Nephron progenitor cell (in vitro differentiated cells): ENCODE measurements at places on chromosomes 1 and 21.

GRCh38 chr1:20708057-20708456, 9.8 kb downstream of the KIF17 start:
- DNase-seq = no peak

GRCh38 chr21:36981049-36981391, 14.6 kb upstream of the HLCS start:
- DNase-seq = no peak

DNA sequence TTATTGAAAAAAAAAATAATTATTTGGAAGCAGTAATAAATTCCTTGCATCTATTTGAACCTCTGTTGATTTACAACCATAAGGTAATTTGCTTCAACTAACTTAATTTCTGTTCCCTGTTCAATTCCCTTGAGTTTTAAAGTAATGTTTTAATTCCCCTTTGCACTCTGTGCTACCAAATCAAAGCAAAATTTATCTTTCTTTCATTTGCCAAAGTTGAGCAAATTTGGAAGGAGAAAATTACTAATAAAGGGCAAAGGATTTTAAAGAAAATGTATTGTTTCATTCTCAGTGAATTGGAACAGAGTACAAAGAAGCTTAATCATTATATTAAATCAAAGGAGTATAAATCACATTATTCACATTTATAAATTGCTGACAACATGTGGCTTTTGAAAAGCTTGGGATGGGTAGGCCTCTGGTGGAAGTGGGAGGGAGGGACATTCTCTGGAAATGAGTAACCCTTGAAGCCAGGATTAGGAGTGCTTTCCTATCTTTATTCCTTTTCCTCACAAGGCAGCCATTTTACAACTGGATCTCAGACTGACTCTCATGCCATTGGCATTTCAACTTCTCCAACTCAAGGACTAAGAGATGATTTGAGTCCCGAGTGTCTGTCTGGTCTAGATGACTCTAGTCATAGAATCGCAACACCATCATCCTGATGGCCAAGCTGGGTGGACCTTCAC, 331.6 kb upstream of the DUSP10 start:
- DNase-seq = no peak

GRCh38 chr1:12472798-12473551, 145.0 kb downstream of the DHRS3 start:
- DNase-seq = no peak

DNA sequence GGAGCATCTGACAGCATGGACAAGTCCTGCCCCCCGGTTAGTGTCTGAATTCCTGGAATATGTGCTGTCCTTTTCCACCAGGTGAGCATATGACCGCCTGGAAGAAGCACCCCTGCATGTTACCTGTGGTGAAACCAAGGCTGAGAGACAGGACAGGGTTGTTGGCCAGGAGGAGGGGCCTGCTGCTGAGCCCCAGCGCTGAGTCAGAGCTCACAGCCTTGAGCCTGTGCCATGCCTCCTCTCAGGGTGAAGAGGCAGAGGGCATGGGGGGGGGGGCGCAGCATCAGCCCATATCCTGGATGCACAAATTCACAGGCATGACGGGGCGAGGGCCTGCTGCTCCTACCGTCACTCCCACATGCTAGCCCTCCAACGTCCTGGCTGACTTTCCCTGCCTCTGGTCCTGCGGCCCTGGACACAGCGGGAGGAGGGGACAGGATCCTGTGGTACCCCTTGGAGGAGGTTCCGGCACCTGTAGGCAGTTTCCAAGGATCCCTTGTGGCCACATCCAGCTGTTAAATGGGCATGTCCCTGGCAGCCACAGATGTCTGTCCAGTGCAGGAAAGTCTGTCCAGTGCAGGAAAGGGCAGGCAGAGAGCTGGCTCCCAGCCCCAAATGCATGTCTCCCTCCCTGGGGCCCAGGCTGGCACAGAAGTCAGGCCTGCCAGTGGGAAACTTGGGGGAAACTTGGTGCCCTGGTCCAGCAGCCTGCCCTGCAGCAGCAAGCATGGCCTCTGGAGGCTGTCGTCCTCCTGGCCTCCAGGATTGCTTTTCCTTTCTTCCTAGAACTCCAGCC, 23.9 kb downstream of the TTC34 start:
- DNase-seq = no peak

DNA sequence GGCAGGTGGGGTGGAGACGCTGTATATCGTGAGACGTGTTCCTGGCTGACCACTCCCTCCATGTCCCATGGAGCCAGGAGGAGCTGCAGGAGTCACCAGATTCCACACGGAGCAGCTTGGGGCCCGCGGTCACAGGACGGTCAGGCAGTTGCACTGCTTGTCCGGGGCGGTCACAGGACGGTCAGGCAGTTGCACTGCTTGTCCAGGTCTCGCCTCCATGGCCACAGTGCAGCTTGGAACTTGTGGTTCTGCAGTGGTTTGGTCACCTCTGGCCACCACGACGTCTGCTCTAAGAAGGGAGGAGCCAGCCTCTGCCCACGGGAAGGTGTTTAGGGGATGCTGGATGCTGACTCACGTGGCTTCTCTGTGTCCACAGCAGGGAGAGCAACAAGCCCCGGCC, 33.0 kb downstream of the SLX9 start:
- no peak for DNase-seq

DNA sequence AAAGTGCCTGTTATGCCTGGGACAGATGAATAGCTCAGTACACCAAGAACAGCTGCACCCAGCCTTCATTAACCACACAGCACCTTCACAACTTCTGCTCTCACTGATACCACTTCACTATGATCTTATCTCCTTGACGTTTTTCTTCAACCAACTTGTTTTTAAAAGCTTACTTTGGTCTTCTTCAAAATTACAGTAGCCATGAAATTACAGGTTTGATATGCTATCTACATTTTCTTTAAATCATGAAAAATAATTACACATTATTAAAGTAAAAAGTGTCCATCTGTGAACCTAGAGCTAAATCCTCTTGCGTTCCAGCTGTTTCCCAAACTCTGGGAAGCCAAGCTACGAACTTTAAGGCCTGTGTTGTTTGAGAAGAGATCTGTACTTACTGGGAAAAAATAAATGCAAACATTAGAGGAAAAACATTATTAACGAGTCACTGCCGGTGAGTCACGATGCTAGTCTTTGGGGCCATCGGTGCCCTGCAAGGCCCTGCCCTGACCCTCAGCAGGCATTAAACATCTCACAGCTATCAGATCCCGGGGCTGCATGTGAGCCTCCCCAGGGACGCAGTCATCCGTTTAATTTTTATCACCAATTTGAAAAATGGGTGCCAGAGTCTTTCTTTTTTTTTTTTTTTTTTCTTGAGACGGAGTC, 56.3 kb upstream of the GPR153 start:
- no peak for DNase-seq

GRCh38 chr21:30234643-30235042, 18.7 kb upstream of the CLDN8 start:
- DNase-seq = no peak

- DNase-seq = no peak
These were observed 6.8 kb downstream of the HCRTR1 start for GRCh38 chr1:31624309-31624708.

DNA sequence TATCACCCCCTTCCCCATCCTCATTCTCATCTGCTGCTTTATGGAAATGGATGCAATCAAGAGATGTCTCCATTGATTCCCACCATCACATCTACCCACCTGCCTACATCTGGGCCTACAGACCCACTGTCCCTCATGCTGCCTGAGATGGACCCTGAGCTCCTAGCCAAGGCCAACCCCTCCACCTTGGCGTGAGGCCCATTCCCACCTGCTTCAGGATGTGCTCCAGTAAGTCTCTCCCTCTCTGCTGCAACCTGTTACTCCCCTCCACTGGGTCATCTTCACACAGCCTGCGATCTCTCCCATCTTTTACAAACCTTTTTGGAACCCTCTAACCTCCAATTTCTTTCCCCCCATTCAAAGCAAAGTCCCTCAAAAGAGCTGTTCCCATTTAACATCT, 4.5 kb upstream of the GALE start:
- no peak for DNase-seq

DNA sequence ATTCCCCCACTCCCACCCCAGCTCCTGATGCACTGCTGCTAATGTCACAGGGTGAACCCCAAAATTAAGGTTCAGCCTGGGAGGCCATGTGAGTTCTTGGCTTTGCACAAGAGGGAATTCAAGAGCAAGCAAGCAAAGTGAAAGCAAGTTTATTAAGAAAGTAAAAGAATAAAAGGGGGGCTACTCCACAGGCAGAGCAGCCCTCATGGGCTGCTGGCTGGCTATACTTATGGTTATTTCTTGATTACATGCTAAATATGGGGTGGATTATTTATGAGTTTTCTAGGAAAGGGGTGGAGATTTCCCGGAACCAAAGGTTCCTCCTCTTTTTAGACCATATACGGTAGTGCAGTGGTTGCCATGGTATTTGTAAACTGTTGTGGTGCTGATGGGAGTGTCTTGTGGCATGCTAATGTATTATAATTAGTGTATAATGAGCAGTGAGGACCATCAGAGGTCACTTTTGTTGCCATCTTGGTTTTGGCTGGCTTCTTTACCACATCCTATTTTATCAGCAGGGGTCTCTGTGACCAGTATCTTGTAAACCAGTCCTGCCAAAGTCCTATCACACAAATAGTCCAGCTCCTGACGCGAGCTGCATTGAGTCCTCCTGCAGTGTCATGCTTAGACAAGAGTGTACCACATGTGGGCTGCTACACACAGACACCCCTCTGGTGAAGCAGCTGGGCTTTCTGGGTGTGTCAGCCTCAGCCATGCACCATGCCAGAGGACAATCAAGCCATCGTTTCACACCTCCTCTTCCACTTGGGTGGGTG, 46.4 kb upstream of the CSF1 start:
- DNase-seq = no peak

DNA sequence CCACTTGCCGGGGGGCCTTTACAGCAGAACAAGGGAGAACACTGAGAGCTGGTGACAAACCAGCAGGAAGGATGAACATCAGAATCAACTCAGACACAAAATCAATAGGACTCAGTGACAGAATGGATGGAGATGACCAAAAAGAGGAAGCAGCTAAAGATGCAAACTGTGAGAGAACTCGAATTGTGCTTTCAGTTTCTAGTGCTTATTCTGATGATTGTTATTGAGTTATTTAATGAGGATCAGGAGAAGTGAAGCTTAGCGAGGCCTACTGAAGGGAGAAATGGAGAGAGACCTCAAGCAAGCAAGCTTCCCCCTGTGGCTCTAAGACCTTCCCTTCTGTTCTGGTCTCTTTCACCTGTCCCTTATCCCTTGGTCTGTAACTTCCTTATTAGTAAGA, 30.3 kb upstream of the TMEM125 start:
- no peak for DNase-seq

DNA sequence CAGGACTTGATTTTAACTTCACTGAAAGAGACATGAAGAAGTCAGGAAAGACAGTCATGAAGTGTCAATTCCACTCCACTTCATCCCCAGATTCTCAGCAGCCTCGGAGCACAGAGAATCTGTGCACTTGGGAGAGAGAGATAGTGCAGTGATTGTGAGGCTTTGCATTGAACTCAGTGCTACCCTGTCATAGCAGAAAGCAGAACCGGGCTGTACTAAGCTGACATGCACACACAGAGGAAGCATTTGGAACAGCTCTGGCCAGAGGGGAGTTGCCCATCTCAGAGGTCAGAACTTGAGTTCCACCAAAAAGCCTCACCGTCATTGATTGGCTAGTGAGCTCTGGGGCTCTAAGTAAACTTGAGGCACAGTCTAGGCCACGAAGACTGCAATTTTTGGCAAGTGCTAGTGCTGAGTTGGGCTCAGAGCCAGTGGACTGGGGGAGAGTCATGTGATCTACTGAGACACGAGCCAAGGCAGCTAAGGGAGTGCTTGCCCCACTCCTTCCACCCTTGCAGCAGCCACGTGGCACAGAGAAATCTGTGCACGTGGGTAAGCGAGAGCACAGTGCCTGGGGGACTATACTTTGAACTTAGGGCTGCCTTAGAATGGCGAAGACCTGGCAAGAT, 810.2 kb upstream of the ADAMTS5 start:
- no peak for DNase-seq

GRCh38 chr21:20463362-20463761, 534.8 kb upstream of the NCAM2 start:
- no peak for DNase-seq

DNA sequence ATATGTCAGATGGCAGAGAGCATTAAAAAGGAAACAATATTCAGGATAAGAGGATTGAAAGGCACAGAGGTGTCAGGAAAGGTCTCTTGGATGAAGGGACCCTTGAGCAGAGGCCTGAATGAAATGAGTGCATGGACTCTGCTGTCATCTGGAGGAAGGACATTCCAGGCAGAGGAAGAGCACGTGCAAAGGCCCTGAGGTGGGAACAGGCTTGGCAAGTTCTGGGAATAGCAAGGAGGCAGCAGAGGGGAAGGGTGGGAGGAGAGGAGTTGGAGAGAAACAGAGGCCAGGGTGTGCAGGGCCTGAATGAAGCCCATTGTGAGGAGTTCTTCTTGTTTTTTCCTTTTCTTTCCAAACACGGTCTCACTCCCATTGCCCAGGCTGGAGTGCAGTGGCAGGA, 59.0 kb upstream of the RUNX3 start:
- DNase-seq = no peak

DNA sequence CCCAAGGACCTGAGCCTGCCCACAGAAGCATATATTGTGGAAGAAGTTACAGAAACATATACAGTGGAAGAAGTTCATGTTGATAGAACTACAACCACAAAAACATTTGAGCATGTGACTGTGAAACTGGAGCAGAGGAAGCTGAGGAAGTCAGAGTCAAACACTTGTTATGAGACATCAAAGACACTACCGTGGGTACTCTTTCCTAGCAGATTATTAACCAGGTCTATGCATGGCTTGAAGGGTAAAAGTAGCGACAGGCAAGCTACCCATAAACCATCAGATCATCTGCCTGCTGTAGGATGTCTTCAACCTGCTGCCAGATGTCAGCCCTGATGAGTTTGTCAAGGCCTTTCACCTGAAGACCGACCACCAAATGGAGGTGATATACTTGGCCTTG, 35.8 kb downstream of the IVNS1ABP start:
- no peak for DNase-seq

DNA sequence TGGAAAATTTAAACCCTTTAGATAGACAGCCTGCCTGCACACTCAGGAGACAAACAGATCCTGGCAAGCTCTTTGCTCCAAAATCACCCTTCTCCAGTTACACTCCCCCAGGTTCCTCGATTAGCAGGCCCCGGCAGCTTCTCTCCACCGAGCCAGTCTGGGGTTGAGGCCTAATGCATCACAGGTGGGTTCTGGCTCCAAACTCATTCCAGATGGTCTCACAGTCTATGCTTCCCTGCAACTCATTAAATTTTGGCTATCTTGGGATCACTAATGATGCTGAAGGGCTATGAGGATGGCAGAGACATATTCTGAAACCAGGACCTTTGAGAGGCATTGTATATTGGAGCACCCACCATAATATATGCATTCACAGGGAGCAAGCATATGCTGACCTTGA, 559.8 kb upstream of the USP24 start:
- DNase-seq = no peak

GRCh38 chr1:176802316-176802715, 339.3 kb downstream of the PAPPA2 start:
- DNase-seq = no peak

DNA sequence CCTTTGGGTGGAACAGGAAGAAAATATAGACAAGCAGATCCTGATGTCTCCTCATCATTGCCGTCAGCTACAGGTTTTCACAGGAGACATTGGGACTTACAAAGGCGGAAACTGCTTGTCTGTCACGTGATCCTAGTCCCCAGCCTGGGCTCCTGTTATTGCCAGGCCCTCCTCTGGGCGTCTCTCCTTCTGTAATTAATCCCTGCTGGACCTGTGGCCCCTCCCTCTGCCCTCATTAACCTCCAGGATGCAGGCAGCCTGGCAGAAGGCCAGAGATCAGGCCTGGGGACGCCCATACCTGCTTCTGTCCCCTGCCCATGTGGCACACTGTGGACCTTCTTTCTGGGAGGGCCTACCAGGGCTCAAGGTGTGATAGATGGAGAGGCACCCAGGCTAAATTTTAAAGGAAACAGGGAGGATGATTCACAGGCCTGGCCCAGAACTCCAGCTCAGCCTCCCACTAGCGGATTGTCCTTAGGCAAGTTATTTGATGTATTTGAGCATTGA, 2.4 kb downstream of the S100A5 start:
- no peak for DNase-seq
